ENCODE measurements at places on chromosomes 6 and 20.

GRCh38 chr6:100482698-100483097 lies 18.0 kb upstream of the SIM1 start:
- no peak for DNase-seq

DNA sequence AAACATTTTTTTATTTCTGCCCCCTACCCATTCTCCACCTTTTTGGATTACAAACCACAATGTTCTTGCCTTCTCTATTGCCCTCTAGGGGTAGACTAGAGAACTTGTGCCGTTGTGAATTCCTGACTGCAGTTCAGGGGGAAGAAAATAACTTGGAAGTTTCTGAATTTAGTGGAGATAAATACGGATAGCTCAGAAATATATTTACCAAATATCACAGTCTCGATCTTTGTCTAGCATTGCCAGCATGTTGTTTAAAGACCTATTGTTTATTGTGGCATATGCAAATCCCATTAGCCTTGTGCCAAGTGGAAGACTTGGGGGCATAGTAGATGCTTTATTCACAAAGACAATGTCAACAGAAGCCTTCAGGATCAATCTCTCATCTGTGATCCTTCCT lies 154.1 kb upstream of the MMS22L start:
- no peak for DNase-seq

DNA sequence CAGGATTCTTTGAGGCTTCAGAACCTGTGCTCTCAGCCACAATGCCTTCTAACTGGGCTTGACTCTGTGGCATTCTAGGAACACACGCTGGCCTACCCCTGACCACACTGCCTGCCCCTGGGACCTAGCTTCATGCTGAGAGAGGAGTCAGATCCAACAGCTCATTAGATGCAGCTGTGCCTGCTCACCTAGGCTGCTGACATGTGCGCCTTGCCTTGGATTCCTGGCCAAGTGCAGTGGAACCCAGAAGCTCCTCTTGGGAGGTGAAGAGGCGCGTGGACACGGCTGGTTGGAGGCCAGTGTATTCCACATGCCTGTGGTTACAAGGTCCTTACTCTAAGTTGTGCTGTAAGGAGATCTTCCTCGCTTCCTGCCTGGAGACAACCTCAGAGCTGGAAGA lies 24.7 kb upstream of the KCNK16 start:
- no peak for DNase-seq

GRCh38 chr6:160733050-160733646 lies 31.1 kb downstream of the PLG start:
- DNase-seq: no peak

DNA sequence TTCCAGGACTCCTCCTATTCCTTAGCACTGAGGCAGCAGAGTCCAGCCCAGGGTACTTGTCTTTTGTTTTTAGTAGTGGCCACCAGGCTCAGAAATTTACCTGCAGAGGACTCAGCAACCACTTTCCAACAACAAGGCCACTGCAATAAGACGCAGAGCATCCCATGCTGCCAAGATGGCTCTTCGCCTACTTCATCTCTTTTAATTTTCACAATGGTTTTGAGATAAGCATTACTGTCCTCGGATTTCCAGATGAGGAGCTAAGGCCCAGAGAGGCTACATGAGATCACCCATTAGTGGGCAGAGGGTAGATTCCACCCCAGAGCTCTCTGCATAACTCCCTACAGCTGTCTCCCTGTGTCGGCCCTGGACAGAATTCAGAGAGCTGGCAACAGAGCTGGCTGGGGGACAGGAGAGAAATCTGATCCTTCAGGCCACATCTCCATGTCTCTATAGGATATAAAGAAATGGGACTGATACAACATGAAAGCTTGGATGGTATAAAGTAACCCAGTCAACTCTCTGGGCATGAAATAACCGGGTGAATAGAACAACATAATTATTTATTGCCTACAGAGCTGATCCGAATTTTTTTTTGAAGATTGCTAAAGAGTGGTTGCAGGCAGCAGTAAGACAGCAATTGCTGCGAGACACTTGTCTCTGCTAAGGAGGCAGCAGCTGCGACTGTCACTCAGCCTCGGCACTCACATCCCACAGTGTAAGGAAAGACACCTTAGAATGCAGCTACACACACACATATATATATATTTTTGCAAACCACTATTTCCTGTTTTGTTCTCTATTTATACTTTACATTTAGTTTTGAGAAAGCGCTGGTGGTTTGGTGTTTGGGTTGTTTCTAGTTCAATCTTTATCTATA lies 37.2 kb downstream of the SCML4 start:
- no peak for DNase-seq

GRCh38 chr6:21636876-21637275 lies 43.3 kb downstream of the SOX4 start:
- DNase-seq: no peak

GRCh38 chr6:169986848-169987498 lies 235.6 kb downstream of the ERMARD start:
- no peak for DNase-seq

DNA sequence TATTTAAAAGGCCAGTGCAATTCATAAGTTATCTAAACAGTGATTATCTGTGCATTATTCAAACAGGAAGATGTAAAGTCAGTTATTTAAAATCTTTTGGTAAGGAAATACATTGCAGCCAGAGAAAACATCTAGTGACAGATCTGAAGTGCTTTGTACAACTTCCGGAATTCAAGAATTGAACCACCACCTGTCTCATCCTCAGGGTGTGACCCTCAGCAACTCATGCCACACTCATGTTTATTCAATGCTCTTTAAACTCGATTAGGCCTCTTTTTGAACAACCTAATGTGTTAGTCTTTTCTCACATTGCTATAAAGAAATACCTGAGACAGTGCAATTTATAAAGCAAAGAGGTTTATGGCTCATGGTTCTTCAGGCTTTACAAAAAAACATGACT lies 62.6 kb upstream of the GGTLC1 start:
- no peak for DNase-seq

GRCh38 chr6:116564311-116564710 lies 7.0 kb upstream of the RWDD1 start:
- no peak for DNase-seq

DNA sequence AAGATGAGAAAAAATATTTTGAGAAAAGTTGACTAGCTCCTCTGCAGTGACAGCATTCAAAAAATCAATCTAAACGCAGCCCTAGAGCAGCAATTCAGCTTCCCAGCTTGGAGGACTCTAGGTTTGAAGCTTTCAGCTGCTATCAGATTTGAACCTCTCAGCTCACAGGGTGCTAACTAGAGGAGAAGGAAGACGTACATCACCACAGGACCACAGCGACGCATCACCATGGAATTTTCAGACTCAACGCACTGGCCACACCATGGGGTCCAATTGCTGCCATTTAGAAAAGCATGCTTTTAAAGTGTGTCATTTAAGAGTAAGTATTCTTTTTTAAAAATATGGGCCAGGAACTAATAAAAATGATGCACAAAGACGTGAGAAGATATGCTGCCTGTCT lies 45.0 kb upstream of the FUCA2 start:
- DNase-seq: no peak

GRCh38 chr6:29028821-29029220 lies 16.2 kb downstream of the OR2W1 start:
- DNase-seq: no peak

- no peak for DNase-seq
These were observed 219.2 kb upstream of the LRFN2 start for GRCh38 chr6:40806256-40806864.

DNA sequence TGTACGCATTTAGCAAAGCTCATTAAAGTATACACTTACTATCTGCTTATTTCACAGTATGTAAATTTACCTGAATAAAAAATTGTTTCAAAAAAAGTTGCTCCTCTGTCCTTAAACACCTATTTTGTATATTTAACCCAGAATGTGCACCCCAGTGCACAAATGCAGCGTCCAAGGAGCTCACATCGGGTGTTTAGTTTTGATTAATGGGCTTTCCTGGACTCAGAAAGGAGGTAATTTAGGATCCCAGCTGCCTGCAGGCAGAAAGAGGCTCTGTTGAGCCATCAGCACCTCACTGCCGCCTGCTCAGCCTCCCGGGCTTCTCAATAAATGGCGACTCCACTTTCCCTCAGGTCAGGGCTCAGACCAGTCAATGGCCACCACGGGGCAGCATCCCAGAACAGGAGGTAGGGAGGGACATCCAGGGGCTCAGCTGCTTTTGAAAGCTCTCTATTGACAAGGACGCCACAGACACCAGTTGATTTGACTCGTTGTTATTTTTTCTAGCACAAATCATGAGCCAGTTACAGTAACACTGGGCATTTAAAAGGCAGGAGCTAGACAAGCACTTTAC lies 70.2 kb upstream of the TBC1D7 start:
- DNase-seq: no peak

GRCh38 chr6:160051390-160051789 lies 70.2 kb upstream of the SLC22A1 start:
- no peak for DNase-seq

DNA sequence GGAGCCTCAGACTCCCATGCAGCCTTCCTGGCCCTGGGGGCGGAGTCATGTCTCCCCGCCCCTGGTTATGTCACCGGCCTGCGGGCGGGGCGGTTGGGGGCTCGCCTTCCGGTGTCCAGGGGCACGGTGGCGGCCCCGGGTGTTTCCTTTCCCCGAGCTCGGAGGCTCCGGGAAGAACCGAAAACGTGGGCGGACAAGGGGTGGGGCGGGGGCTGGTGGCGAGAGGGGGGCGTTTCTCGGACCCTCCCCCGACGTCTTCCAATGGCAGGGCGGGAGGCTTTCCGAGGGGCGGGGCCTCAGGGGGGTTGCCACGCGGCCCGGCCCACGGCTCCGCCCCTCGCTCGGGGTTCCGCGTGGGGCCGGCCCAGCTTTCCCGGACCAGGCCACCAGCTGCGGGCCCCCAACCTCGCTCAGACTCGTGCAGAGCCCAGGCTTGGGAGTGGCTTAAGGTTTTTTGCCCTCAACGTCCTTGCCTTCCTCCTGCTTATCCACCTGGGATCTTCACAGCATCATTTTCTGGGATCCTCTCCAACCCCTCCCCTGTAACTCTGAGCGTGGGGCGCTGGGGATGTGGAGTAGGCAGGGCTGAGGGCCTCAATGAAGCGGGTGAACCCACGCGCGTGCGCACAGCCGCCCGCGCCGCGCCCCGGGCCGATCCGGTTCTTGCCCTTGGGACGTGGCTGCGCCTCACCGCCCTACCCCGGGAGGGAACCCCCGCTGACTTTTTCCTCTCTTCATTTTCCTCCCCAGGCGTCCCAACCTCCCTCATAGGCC lies 2.1 kb upstream of the NRN1 start:
- DNase-seq: peak; percentile 70

DNA sequence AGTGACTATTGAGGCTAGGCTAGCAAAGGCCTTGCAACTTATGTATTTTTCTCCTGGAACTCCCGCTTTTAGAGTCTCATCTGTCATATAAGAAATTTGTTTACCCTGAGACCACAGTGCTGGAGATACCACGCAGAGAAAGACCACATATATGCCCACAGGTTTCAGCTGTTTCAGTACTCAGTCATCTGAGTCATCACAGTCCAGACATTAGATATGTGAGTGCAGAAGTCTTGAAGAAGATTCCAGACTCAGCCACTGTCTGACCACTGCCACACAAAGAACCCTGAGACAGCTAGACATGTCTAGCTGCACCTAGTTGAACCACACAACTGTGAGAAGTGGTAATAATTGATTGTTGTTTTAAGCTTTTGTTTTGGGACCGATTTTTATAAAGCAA lies 648.3 kb downstream of the EPM2A start:
- no peak for DNase-seq

- DNase-seq: no peak
These were observed 77.8 kb downstream of the STMND1 start for GRCh38 chr6:17179530-17180073.

DNA sequence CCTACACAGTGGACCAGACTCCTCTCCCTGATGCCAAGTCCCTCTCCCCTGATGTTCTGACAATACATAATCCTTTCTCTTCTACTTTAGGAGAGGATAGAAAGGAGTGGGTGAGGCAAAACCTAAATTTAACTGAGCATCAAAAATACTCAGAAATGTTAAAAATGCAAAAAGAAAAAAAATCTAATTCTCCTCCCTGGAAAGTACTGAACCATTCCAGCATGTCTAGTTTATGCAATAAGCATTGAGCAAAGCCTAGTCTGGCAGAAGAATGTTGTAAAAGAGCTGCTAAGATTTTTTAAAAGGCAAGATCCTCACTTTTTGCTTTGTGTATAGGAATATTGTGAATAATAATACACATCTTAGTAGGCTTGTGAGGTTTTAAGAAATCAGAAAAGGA lies 116.6 kb upstream of the STXBP5 start:
- DNase-seq: no peak

GRCh38 chr20:20692587-20692986 lies 19.9 kb downstream of the RALGAPA2 start:
- DNase-seq: no peak

DNA sequence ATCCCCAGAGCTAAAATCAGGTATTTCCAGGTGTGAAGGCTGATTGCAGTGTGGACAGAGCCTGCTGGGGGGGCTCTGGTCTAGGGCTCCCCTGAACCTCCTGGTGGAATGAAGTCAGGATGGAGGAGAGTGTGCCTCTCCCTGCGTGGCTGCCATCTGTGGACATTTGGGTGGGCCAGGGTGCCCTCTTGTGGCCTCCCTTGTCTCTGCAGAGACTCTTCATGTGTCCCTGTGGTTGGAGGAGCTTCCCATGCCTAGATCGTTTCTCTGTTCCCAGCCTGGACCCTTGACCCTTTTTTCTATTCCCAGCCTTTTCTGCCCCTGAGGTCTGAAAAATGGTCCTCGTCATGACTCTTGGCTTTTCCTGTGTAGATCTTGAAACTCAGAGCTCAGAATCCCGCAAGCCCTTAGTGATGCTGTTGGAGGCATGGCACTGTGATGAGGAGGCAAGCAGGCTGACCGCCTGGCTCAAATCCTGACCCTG lies 9.9 kb upstream of the PSMF1 start:
- DNase-seq: peak; percentile 32

DNA sequence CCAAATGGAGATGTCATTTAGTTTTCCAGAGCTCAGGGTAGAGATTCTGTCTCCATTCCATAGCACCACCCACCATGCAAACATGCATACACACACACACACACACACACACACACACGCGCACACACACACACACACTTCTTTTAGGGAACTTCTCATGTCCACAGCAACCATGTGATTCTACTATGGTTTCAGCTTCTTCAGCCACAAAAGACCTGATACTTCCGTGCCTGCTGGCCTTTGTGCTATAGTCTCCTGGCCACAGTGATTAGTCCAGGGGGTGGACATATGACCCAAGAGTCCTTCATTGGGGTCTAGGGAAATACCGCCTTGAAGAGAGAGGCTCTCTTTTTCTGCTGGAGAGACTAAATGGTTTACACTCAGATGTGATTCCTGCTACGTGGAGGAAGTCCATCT lies 53.5 kb downstream of the CARMIL1 start:
- DNase-seq: no peak

DNA sequence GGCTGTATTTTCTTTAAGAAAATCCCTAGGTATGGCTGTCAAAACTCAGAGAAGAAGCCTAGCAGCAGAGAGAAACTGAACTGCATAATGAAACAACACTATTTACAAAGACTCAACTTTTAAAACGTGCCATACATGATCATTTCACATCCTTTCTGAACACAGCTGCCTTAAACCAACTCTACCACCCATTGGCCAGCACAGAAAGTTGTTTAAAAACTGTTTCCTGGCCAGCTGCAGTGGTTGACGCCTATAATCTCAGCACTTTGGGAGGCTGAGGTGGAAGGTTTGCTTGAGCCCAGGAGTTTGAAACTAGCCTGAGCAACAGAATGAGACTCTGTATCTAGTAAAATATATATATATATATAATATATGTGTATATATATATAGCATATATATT lies 336.4 kb upstream of the SOX4 start:
- no peak for DNase-seq

Measured in GM12892 (cell line).